ENCODE measurements at places on chromosomes 13 and 19.

- no peak for DNase-seq
Measured at GRCh38 chr19:17109300-17109699, 33.7 kb downstream of the MYO9B start.

GRCh38 chr13:99870541-99870940 is 101.0 kb downstream of the ZIC5 start:
- no peak for DNase-seq

DNA sequence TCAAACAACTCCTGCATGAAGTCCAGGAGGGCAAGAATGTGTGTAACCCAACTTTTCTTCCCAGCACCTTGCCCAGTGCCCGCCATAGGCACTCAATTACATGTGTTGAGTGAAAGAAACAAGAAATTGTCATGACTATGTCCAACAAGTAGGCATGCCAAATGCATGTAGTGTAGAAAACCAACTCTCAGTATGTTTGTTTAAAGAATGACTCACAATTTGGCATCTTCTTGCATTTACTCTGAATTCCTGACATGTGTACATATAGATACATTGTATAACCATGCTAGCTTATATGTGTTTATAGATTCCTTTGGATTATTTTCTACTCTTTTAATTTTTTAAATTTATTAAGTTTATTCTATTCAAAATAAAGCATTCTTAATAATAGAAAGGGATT is 305.0 kb downstream of the EFNB2 start:
- DNase-seq, result peak; percentile 76

DNA sequence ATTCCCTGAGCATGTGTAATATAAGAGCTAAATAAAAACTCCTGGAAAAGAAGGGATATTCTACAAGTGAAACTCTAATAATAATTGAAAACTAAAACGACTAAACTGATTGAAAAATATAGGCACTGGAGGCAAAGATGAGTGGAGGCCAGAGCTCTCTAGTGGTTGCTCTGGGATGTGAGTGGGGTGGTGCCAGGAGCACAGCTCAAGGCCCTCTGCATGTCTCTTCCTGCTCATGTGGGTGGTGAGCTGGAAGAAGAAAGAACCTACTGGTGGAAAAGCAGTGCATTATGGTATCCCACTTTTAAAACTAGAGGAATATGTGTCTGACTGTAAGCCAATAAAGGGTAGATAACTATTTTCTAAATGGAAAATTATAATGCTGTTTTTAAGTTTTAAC is 15.8 kb upstream of the ARHGEF7 start:
- no peak for DNase-seq

- DNase-seq, result no peak
Measured at GRCh38 chr13:50389726-50390125, 374.5 kb downstream of the KCNRG start.

GRCh38 chr13:66501181-66501580 is 729.0 kb downstream of the PCDH9 start:
- DNase-seq, result peak; percentile 78

DNA sequence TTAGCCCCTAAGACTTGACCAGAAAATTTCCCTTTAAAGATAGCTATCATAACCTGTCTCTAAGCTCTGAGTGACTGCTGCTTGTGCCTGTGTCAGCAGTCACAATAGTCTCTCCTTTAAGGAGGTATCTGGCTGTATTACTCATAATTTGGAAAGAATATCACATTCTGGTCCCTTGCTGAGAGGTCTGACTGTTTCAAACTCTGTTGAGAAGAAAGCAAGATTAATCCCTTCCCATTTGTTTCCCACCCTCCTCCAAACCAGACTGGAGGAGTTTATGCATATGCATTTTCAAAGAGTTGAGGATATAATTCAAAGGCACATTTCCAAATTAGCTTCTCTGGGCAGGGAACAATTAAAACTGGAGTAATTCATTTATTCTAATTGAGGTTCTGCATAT is 2.3 kb downstream of the HTR2A start:
- peak; percentile 28 for DNase-seq

GRCh38 chr19:3668331-3669081 is 31.8 kb downstream of the PIP5K1C start:
- DNase-seq, result peak; percentile 18

DNA sequence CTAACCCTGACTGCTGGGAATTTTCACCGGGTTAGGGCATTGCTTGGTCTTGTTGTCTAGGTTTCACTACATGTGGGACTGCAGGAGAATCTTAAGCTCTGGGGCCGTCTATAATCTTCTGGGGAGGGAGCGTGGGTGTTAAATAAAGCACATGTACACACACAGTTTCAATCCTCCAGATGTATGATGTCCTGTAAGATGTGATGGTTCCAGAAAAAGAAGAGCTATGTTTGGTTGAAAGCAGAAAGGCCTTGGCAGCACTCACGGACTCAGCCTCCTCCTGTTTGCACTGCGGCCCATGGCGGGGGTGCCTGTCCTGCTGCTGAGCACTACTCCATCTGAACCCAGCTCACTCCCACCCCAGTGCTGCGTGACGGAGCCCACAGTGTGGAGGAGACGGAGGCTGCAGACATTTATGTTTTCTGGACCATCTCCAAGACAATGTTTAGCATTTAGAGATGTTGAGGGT is 343.5 kb downstream of the TEX29 start:
- DNase-seq, result no peak

- no peak for DNase-seq
Measured at GRCh38 chr13:66644855-66645460, 585.2 kb downstream of the PCDH9 start.

DNA sequence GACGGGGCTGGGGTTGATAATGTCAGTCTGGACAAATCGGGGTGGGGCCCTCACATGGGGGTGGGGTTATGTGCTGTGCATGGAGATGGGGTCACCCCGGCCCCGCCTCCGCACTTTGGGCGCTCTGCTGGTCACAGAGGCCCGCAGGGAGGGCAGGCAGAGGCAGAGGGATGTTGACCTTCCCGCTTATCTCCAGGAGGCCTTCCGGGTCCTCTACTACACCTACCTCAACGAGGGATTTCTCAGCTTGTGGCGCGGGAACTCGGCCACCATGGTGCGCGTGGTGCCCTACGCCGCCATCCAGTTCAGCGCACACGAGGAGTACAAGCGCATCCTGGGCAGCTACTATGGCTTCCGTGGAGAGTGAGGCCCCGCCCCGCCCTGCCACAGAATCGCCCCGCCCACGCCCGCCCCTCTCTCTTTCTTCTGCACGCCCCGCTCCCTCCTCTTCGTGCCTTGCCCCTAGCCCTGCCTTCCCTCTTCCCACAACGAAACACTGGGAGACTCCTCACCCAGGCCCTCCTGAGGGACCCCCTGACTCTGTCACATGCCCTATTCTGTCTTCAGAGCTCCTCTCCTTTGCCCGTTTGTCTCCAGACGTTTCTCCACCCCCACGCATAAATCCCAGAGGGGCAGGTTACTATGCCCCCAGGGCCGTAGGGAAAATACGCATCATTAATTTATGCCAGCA is 32.8 kb downstream of the TMEM161A start:
- peak; percentile 66 for DNase-seq

- peak; percentile 60 for DNase-seq
Measured at GRCh38 chr19:41951686-41952172, 7.4 kb downstream of the RABAC1 start.

DNA sequence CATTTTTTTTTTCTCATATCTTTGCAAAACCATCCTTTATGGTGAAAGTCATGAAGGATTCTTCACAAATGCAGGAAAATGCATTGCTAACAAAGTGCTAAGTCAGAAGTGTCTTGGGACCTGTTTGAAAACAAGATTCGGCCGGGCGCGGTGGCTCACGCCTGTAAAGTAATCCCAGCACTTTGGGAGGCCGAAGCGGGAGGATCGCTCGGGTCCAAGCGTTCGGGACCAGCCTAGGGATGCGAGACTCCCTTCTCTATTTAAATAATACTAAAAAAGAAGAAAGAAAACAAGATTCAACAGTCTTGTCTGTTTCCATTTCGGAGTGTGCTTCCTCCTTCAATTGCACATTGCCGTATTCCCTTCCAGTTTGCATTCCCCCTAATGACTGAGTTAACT is 819 bp downstream of the EID2B start:
- DNase-seq, result no peak

DNA sequence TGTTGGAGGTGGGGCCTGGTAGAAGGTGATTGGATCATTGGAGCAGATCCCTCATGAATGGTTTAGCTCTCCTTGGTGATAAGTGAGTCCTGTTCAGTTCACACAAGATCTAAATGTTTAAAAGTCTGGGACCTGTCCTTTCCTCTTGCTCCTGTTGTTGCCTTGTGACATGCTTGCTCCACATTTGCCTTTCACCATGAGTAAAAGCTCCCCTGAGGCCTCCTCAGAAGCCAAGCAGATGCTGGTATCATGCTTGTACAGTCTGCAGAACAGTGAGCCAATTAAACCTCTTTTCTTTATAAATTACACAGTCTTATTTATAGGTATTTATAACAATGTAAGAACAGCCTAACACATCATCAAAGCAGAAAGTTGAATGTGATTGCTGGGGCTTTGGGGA is 24.2 kb upstream of the RFC3 start:
- no peak for DNase-seq

DNA sequence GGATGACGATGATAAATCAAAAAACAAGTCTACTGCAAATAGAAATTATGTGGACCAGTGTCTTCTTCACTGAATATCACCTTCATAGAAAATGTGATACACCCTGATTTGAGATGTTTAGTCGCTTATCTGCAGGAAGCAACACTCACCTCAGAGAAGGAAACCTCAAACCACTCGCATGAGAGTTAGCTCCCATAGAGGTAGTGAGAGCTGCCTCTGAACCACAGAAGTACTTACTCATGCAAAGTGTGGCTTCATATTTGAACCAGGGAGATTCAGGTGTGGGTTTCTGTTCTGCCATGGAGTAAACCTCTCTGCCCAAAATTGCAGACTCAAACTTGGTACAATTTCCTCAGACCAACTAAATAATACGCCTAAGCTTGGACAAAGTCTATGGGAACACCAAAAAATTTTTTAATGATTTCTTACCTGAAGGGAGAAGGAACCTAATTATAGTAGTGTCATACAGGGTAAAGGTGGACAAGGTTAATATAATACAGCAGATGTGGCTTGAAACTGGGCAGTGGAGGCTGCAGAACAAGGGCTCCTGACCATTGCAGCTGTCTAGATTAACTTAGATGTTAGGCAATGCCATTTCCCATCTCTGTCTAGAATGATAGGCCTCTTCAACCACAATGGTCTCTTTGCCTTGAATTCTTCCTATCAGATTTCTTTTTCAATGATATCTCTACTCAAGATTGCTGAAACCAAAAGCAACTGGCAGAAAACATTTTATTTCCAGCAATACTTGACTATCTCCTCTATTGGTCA is 29.6 kb upstream of the RCBTB2 start:
- no peak for DNase-seq

DNA sequence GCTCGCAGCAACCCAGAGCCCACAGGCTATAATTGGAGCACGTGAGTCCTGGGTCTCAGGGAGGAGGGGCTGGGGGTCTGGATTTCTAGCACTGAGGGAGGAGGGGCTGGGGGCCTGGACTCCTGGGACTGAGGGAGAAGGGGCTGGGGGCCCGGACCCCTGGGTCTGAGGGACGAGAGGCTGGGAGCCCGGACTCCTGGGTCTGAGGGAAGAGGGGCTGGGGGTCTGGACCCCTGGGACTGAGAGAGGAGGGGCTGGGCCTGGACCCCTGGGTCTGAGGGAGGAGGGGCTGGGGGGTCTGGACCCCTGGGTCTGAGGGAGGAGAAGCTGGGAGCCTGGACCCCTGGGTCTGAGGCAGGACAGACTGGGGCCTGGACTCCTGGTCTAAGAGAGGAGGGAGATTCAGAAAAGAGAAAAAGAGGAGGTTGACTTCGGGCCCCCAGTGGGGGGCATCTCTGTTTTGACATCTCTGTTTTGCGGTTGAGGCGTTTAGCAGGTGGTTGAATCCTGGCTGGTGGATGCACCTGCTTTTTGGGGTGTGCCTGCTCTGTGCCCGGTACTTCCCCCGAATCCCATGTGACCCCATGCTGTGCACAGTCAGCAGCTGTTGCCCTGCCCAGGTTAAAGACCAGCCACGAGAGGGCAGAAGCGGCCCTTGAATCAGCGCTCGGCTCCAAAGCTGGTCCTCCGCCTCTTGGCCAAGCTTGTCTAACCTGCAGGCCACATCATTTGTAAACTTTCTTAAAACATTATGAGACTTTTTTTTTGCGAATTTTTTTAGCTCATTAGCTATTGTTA is 10.5 kb downstream of the PVR start:
- DNase-seq, result peak; percentile 38

GRCh38 chr13:114074671-114075315 is 57.6 kb downstream of the RASA3 start:
- no peak for DNase-seq

- no peak for DNase-seq
Measured at GRCh38 chr19:29549105-29550070, 23.6 kb downstream of the VSTM2B start.

GRCh38 chr13:81017513-81018152 is 676.7 kb upstream of the SPRY2 start:
- DNase-seq, result peak; percentile 27

DNA sequence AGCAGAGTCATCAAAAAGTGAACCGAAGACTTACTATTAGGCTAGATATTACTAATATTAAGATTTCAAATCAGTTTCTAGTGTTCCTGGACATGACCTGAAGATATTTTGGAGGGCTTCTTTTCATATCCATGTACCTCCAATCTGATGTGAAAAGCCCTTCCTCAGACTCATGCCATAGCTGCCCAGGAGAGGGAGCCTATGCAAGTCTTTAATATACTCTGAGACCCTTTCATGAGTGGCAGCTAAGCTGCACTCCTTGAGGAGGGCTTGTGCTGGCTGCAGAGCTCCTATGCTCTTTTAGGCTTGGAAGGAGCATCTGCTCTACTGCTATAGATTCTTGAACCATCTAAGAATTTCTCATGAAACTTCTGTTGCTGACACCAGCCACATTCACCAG is 715.3 kb downstream of the OLFM4 start:
- DNase-seq, result no peak

- DNase-seq, result no peak
Measured at GRCh38 chr13:77036279-77036678, 9.3 kb upstream of the FBXL3 start.

GRCh38 chr19:16382775-16383543 is 58.3 kb downstream of the KLF2 start:
- peak; percentile 79 for DNase-seq

- DNase-seq, result no peak
Measured at GRCh38 chr19:35309481-35310279, 17.7 kb downstream of the MAG start.

- no peak for DNase-seq
Measured at GRCh38 chr13:80562433-80563156, 221.7 kb upstream of the SPRY2 start.

DNA sequence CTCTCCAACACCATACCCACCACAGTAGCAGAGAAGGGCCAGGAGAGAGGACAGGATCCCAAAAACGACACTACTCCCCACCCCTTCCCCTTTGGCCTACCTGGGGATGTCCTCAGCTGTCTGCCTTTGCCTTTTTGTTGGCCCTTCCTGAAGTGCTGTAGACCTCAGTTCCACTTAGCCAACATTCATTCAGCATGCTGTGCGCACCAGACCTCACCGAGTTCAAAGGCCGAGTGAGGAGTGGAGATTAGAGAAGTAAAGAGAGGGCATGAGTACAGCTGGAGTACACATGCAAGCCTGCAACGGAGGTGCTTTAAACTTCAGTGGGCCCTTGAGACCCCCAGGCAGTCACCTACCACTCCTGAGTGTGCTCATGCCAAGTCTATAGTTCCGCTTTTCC is 99.0 kb downstream of the TEX26 start:
- DNase-seq, result no peak

- no peak for DNase-seq
Measured at GRCh38 chr19:49882643-49883042, 5.1 kb downstream of the TBC1D17 start.

GRCh38 chr19:47156861-47157430 is 26.3 kb downstream of the SAE1 start:
- peak; percentile 70 for DNase-seq
